ENCODE measurements at places on chromosomes 4 and X.

GRCh38 chrX:68895341-68895755 is 66.5 kb downstream of the EFNB1 start:
- no peak for DNase-seq

GRCh38 chrX:72392042-72392441 is 86.3 kb upstream of the CITED1 start:
- no peak for DNase-seq

DNA sequence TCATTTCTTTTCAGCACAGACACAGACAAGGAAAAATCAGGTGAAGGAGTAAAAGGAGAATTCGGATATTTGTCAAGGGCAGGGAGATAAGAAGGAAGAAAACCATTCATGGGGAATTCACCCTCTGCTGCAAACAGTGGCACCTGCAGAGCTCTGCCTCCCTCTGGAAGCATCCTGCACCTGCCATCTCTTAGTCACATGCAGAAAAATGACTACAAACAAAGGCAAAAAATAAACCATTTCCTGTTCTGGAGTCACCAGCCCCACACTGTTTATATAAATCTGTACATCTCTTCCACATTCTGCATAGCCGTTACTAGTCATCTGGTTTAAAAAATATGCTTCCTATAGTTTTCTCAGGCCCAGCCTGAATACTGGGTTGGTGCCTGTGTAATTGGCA is 205.3 kb downstream of the ARAP2 start:
- DNase-seq, result no peak

DNA sequence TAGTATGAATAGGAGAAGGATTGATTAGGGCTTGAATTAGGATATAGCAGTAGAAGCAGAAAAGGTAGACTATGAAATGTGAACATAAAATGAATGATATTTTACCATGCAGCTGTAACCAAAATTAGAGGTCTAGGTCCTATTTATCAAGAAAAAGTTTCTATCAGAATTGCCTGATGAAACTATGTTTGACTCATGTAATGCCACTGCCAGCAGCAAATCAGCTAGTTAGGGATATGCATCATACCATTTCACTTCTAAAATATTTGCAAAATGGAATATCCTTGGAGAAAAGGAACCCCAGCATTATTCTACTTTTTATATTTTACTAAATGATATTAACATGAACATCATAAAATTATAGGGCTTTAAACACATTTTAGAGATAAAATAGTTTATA is 188.4 kb downstream of the WDFY3 start:
- DNase-seq, result no peak

DNA sequence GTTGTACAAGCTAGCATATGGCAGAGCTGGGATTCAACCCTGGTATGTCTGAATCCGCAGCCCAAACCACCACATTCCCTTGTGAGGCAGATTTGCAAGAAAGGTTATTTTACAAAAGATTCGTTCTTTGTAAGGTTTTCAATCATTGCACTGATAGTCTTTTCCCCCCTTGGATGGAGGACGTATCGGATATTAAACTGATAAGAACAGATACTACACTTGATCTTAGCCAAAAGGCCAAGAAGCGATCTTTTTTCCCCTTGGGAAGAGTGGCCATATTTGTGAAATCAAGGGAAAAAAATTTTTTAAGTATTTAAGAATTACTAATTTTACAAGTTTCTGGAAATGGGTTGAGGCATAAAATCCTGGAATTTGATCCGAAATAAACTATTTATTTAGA is 34.4 kb upstream of the MSMO1 start:
- no peak for DNase-seq

DNA sequence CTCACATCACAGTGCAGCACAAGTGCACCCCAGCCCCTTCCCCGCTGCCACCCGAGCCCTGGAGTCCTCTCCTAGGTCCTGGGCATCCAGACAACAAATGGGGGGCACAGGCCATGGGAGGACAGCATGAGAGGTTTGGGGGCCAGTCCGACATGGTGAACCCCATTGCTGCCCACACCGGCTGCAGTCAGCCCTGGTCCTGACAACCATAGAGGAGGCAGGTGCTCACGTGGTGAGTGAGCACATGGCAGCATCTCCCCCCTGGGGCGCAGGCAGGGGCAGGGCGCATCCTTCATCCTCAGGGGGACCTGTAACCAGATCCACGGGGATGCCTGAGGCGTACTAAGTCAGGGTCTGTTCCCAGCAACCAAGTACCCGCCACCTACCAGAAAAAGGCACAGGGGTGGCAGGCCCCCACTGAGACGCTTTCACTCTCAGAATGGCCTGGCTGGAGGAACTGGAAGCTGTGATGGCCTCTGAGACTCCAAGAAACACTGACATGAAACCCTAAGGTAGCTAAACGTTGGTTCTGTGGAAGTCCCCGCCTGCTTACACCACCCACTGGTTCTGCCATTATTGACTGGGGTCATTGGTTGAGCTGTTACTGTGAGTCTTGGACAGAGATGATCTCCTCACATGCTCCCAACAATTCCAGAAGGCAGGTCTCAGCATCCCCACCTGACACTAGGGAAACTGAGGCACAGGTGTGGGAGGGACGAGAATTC is 6.5 kb downstream of the ZFYVE28 start:
- no peak for DNase-seq

DNA sequence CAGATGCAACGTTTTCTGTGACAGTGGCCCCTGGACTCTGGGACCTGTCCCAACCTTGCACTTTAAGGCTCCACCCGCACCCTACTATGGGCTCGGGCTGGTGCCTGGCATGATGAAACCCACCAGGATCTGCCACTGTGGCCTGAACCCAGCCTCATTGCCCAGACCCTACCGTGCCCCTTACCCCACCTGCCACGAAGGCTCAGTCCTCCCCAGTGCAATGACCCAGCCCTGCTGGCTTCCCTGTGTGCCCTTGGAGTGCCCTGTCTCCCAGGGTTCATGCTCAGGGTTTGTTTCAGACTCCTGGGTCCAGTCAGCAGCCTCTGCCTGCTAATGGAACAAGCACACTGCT is 3.1 kb downstream of the UVSSA start:
- DNase-seq, result no peak

DNA sequence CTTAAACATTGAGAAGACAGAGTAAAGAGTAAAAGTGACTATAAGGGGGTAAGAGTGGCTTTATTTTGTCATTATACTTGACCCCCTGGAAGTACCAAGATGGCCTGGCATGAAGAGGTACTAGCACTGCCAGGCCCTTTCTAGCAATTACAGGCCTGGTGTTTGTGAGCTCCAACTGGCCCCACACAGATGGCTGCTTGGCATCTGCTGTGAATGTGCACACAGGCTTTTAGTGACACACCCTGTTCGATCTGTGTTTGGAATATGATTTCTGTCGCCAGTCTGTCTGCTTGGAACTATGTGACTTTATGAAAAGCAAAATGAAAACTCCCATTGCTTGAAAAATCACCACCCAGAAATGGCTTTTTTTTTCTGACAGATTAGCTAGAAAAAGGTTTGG is 123.3 kb downstream of the CLCN4 start:
- DNase-seq, result no peak

DNA sequence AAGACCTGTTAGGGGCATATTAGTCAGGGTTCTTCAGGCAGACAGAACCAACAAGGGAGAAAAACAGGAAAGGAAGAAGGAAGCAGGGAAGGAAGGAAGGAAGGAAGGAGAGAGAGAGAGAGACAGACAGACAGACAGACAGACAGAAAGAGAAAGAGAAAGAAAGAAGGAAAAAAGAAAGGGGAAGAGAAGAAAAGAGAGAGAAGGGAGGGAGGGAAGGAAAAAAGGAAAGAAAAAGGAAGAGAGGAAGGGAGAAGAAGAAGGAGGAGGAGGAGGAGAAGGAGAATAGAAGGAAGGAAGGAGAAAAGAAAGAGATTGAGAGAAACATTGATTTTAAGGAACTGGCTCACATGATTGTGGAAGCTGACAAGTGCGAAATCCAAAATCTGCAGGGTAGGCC is 89.0 kb downstream of the DHX15 start:
- no peak for DNase-seq

- no peak for DNase-seq
Measured at GRCh38 chr4:111945014-111945413, 200.2 kb upstream of the FAM241A start.

DNA sequence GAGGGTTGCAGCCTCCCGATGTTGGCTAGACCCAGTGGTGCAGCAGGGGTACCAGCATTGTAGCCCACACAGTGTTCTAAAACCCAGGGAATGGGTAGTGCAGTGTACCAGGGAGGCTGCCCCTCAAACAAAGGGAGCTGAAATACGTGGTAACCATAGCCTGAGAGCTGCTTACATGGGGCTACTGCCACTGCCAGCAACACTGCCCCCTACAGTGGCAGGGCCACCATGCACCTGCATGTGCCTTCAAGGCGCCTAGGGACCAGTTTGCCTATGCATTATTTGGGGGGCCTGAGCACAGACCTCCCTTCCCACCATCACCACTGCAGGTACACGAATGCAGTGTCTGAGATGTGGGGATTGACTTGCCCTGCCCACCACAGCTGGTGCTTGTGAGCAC is 21.0 kb upstream of the BMP15 start:
- no peak for DNase-seq

GRCh38 chr4:127250577-127250976 is 382.2 kb upstream of the INTU start:
- no peak for DNase-seq

DNA sequence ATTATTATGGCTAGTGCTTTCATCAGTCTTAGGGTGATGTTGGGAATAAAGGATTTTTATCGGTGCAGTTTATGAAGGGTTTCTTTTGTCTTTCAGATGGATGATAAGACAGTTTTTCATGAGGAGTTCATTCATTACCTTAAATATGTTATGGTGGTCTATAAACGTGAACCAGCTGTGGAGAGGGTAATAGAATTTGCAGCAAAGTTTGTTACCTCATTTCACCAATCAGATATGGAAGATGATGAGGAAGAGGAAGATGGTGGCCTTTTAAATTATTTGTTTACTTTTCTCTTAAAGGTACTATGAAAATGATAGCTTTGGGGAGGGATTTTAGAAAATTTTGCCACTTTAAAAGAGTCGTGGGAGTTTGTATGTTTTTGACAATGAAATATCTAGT is 1.3 kb downstream of the NCAPG start:
- no peak for DNase-seq

GRCh38 chr4:139922406-139923024 is 231.5 kb downstream of the MAML3 start:
- no peak for DNase-seq

GRCh38 chr4:112775801-112776200 is 138.9 kb downstream of the LARP7 start:
- DNase-seq, result no peak

DNA sequence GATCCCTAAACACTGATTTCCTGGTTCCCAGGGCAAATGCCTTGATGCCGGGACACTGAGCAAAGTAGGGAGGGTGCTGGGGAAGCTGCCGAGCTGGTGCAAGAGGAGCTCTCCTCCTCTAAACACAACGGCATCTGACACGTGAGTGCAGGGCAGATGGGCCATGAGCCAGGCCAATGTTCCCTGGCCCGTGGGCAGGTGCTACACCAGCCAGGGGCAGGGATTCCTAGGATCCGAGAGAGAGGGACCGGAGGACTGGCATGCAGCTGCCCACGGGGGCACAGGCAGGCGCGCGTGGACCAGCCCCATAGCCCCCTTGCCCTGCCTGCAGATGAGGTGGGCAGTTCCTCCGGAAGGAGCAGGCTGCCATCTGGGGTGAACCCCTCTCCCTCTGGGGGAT is 66.8 kb upstream of the AFAP1 start:
- no peak for DNase-seq

DNA sequence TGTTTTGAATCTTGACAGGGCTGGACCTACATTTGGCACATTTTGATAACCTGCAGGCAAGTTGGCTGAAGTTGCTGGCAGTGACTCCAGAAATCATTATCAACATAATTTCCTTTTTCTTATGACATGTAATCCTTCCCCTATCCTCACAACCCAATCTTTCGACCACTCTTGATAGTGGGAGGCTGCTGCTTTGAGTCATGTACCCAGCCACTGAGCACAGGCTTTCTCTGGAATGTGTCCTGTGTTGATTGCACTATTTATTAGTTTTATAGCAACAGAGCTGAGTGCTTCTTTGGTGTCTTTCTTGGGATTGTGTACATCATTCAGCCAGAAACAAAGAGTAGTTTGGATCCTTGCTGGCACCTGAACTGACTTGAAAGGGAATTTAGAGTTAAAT is 183.1 kb upstream of the LEF1 start:
- no peak for DNase-seq

GRCh38 chrX:44747317-44747716 is 96.5 kb upstream of the DUSP21 start:
- no peak for DNase-seq

GRCh38 chr4:105933083-105933482 is 37.8 kb downstream of the NPNT start:
- DNase-seq, result no peak

DNA sequence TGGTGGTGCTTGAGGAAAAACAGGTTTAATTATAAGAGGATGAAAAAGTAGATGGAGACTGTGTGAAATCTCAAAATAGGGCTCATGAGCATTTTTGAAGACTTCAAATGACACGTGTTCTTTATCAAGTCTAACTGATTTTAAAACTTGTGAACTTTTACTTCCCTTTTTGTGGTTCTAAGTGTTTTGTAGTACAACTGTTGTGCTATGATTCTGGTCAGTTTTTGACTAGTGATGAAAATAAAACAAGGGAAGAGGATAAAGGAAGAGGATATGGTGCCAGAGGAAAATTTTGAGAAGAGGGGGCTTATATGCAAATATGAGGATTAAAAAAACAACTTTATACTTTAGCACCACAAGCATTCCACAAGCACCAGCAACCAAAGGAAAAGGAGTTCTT is 644.0 kb downstream of the RPA4 start:
- no peak for DNase-seq

DNA sequence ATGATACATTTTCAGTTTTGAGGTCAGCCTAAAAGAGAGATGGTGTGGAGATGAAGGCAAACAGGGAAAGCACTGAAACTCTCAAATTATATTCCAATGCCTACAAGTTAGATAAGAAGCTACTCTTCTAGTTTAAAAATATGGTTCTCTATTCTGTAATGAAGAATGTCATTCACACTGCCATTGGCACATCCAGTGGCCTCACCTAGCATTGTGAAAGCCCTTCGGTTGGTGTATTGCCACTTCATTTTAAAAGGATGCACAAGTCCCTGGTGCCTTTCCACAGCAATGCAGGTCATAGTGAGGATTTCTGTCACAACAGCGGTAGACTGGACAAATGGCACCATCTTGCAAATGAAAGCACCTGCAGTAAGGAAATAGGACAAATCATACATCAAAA is 40.6 kb downstream of the QRFPR start:
- DNase-seq, result no peak

GRCh38 chrX:120604361-120604782 is 471 bp downstream of the MCTS1 start:
- DNase-seq, result peak; percentile 2

DNA sequence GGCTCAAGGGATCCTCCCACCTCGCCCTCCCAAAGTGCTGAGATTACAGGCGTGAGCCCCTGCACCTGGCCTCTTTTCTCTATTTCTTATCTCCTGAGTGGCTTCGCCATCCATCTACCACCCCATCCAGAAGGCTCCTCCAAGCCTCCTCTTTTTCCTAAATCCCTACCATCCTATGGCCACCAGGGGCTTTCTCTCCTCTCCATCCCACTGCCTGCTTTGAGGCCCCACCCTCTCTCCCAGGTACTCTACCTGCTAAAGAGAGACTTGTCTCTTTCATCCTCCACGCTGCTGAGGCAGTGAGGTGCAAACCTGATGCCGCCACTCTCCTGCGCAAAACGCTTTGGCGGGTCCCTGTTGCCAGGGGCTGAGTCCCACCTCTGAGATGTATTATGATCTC is 7.0 kb downstream of the RS1 start:
- DNase-seq, result no peak

Data from stimulated activated CD8-positive, alpha-beta memory T cell treated with anti-CD3 and anti-CD28 coated beads, Interleukin-12 subunit alpha, Interleukin-12 subunit beta, amount 100 ng/mL, for 1 hour (primary cell).